ENCODE measurements at places on chromosomes 13 and 19. TPM values are rescaled to one million over a fixed set of nuclear protein-coding genes. Genes with fewer than 3 reads are reported as not detected.

Gene FUT1
- total RNA-seq, result not detected

Gene DACH1
- total RNA-seq, result 0.71 TPM

DNA sequence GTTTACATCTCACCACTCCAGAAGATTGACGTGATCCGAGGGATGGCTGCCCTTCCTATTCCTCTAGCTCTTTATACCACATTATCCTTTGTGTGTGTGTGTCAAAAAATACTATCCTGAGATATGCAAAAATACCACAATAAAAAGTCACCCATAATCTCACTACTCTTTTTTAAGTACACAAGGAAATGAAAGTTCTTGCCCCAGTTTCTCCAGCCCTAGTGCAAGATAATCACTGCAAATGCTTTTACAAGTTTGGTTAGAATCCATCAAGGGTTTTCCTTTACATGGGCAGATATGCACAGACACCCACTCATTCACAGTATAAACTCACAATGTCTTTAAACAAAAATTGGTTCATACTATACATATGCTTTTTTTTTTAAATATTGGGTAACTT lies 89.3 kb downstream of the DIAPH3 start:
- H3K4me1 ChIP-seq, result no peaks in the 10 kb centered on the region
- no peak overlapping the region for H3K27ac ChIP-seq
- DNase-seq, result no peak
- H3K4me3 ChIP-seq, result no peak overlapping the region
- no peaks in the 10 kb centered on the region for H3K36me3 ChIP-seq

DNA sequence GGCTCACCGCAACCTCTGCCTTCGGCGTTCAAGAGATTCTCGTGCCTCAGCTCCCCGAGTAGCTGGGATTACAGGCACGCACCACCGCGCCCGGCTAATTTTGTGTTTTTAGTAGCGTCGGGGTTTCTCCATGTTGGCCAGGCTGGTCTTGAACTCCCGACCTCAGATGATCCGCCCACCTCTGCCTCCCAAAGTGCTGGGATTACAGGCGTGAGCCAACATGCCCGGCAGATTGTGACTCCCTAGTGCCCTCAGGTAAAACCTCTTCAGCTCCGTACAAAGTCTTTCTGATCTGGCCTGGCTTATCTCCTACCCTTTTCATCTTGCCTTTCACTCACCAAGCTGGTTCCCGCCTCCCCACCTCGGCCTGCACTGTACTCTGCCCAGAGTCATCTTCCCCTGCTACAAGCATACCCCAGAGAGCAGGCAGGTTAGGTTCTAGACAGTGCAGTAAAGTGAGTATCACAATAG lies 15.0 kb downstream of the BICRA start:
- H3K4me1 ChIP-seq, result peaks cover 35% of the 10 kb centered on the region
- H3K36me3 ChIP-seq, result peaks cover 15% of the 10 kb centered on the region
- H3K27me3 ChIP-seq, result no peaks in the 10 kb centered on the region
- no peak overlapping the region for H3K4me3 ChIP-seq
- H3K27ac ChIP-seq, result no peak overlapping the region
- no peak for DNase-seq

DNA sequence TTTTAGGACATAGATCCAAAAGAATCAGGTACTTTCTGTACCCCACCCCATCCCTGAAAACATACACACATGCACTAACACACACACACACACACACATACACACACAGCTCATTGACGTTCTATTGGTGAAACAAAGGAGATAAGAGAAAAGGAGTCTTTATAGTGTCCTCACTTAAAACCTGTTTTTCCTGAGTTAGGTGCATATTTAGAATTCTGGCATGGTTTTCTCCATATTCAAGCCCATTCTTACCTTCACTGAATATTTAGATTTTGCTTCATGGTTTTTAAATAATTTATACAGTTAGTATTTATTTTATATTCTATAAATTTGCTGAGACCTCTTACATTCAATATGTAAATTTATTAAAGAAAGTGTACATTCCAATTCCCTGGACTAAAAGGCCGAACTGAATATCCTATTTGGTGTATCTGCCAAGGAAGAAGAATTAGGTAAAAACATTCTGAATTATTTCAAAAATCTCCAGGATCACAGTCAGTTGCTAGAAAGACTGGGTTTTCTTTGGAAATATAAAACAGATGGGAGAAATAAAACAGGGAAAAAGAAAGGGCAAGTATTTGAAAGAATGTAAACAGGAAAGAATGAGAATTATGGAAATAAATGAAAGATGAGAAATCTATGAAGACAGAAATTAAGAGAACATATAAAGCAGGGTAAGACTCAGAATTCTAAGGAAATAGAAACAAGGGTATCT lies 556.2 kb downstream of the KCTD12 start:
- H3K4me1 ChIP-seq, result no peaks in the 10 kb centered on the region
- DNase-seq, result no peak
- H3K27ac ChIP-seq, result no peak overlapping the region
- H3K27me3 ChIP-seq, result no peaks in the 10 kb centered on the region

GRCh38 chr13:36673352-36673751 lies 468 bp upstream of the SERTM1 start:
- no peak overlapping the region for H3K4me3 ChIP-seq
- no peak overlapping the region for H3K27ac ChIP-seq
- DNase-seq, result no peak
- peaks cover 21% of the 10 kb centered on the region for H3K27me3 ChIP-seq
- no peaks in the 10 kb centered on the region for H3K36me3 ChIP-seq

All from CD4-positive, alpha-beta T cell (primary cell).